LoVo (cell line): ENCODE measurements at places on chromosomes 2 and 18.

- no peak for DNase-seq
Measured at GRCh38 chr18:23228102-23229061, 93.1 kb downstream of the CABLES1 start.

DNA sequence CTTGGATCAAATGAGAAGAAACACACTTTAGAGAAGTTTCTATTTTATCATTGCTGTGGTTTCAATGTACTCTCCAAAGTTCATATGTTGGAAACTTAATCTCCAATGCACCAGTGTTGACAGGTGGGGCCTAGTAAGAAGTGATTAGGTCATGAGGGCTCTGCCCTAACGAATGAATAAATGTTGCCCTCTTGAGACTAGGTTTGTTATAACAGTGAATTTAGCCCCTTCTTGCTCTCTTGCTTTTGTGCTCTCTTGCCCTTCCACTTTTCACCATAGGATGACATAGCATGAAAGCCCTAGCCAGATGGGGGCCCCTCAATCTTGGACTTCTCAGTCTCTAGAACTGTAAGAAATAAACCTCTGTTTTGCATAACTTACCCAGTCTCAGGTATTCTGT is 664.8 kb downstream of the DCC start:
- DNase-seq, result no peak

DNA sequence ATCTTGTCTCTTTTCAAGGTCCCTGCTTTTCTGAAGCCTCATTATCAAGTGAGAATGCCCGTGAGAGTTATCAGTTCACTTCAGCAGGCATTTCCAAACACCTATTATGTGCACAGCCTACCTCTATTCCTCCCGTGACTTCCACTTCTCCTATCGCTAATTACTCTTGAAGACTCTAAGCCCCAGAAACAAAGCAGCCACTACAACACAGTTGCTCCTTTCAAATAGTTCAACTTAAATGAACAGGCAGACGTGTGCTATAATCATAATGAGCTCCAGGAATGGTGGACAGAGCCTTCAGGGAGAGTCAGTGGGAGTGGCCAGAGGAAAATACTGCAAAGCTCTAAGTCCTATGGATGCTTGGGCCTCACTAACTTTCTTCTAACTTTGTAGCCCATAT is 159.0 kb downstream of the RDH14 start:
- no peak for DNase-seq

DNA sequence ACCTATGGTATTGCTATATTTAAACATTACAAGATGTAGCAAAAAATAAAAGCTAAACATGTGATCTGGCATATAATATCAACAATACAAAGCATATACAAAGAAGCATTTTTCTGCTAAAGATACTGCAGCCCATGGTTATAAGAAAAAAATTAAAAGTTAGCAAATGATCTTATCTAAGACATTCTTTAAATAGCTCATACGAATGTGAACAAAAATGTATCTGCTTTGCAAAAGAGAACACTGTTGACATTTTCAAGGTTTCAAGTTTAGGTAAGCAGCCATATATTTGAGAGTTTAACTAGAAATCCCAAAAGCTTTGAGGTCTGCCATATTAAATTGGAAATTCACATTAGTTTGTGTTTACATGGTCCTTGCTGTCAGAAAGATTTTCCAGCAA is 301.0 kb upstream of the SLC39A10 start:
- DNase-seq, result no peak

DNA sequence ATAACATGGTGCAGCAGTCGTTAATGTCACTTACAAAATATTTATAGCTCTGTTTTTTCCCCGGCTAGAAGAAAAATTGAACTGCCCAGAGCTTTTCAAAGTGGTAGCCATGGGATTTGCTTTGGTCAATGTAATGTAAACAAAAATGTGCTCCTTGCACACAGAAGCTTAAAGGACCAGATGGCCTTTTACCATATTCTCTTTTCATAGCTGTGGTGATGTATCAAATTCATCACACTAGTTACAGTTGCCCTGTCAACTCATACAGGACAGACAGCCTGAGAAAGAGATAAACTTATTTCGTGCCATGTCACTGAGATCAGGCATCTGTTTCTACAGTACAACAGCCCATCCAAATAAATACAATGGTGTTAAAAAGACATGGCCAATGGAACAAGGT is 368.1 kb upstream of the CDH19 start:
- DNase-seq, result no peak

DNA sequence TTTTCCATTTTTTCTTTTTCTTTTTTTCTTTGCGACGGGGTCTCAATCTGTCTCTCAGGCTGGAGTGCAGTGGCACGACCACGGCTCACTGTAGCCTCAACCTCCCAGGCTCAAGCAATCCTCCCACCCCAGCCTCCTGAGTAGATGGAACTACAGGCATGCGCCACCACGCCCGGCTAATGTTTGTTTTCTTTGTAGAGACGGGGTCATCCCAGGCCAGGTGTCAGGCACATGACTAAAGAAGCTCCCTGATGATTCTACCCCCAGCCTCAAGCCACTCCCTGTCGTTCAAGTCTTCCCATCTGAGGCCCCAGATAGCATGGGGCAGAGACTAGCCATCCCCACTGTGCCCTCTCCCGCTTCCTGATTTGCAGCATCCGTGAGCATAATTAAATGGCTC is 9.8 kb upstream of the FZD5 start:
- no peak for DNase-seq

GRCh38 chr2:97731274-97732020 is 18.1 kb downstream of the ZAP70 start:
- DNase-seq, result no peak

GRCh38 chr18:23406271-23406787 is 46.8 kb upstream of the RIOK3 start:
- DNase-seq, result no peak

- DNase-seq, result no peak
Measured at GRCh38 chr2:33453905-33454479, 22.5 kb upstream of the RASGRP3 start.

DNA sequence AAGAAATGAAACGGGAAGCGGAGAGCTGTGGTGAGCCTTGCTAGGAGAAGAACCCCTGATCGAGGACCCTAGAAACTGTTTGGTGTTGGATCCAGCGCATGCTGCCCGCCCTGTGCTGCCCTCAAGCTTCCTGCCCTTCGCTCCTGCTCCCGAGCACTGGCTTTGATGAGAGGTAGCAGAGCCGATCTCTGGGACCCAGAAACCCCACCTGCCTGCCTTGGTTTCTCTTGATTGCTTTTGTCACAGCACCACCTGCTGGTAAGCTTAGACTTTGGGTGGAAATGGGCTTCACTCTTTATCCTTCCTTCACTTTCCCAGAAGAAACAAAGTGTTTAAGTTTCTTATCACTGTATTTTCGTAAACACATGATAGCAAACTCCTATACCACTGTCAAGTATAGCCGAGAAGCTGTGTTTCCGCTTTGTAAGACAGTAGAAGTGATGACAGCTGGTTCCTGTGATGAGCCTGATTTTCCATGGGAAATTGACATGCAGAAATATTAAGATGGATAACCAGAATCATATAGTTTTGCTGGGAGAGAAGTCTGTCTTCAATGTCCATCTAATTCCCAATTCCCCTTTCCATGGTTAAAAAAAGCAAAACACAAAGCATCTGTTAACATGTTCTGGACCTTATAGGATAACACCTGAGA is 267.4 kb downstream of the PHLPP1 start:
- DNase-seq, result peak; percentile 30

DNA sequence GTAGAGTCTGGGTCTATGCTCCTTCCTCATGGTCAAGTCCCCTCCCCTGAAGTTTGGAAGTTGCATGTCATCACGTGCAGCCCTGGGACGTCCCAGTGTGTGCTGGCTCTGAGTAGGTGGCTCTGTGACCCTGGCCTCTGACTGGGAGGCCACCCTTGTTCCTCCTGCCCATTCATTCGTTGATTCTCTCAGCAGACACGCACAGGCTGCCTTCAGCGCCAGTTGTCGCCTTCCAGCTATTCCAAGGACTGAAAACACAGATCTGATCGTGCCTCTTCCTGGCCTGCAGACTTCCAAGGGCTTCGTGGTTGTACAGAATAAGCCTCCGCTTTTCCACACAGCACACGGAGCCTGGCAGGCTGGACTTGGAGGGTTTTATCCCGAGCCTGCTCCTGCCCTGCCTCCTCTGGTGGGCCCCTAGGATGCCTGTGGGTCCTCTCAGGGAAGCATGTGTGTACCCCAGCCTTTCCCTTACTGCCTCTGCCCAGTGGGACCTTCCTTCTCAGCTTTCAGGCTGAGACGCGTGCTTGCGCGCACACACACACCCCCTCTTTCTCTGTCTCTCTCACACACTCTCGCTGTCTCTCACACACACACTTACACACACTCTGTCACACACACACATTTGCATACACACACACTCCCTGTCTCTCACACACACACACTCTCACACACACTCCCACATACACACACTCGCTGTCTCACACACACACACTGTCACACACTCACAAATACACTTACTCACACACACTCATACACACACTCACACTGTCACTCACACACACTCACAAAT is 17.7 kb downstream of the SH3BP4 start:
- DNase-seq, result no peak

GRCh38 chr2:106812383-106812782 is 73.6 kb downstream of the ST6GAL2 start:
- DNase-seq, result no peak

- DNase-seq, result no peak
Measured at GRCh38 chr18:63378919-63379638, 12.1 kb upstream of the KDSR start.

DNA sequence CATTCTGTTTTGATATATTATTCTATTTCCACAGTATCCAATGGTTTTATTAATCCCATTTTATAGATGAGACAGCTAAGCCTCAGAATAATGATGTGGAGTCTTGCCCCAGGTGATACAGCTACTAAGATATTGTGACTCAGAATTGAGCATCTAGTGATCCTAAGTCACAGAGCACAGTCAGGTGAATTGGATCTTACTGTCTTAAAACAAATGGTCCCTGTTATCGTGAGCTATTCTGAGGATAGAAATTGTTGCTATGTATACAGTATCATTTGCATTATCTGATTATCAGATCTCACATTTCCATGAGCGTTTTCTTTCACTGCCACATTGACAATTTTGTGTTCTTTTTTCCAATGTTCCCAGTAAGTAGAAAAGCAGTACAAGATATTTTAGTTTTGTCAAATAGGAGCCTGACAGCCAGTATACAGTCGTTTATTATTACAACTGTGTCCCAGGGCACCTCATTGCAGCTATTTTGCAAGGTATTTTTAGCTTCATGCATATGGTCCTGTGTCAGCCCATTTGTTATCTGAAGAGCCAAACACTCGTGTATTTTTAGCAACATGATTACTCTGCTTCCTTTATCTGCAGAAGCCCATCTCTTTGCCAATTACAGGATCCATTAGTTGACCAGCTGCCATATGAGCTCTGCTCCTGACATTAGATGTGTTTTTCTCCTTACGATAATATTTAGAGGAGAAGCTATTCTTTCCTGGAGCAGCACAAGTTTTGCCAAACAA is 25.1 kb upstream of the SGPP2 start:
- no peak for DNase-seq

- DNase-seq, result no peak
Measured at GRCh38 chr2:111118481-111118980, 2.2 kb upstream of the BCL2L11 start.

GRCh38 chr2:190105554-190105953 is 43.0 kb upstream of the MSTN start:
- no peak for DNase-seq

GRCh38 chr2:13504808-13505207 is 788.1 kb downstream of the TRIB2 start:
- no peak for DNase-seq

DNA sequence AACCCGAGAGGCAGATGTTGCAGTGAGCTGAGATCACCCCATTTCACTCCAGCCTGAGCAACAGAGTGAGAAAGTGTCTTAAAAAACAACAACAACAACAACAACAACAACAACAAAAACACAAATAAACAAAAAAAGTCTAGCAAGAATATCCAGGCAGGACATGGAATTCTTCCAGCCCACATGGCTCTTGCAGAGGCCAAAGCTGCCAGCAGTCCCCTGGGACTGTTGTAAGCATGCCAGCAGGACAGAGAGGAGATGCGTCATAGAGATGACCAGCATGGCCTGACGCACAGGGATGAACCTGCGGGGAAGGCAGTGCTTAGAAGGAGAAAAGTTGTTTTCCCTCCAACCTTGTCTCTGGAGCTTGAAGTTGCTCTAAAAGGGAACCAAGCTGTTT is 182.3 kb upstream of the PGAP1 start:
- DNase-seq, result no peak

- DNase-seq, result no peak
Measured at GRCh38 chr18:79587779-79588635, 91.6 kb upstream of the CTDP1 start.

GRCh38 chr18:4847056-4847455 is 350.0 kb downstream of the AKAIN1 start:
- no peak for DNase-seq

- DNase-seq, result no peak
Measured at GRCh38 chr2:172680436-172681068, 55.1 kb upstream of the RAPGEF4 start.

DNA sequence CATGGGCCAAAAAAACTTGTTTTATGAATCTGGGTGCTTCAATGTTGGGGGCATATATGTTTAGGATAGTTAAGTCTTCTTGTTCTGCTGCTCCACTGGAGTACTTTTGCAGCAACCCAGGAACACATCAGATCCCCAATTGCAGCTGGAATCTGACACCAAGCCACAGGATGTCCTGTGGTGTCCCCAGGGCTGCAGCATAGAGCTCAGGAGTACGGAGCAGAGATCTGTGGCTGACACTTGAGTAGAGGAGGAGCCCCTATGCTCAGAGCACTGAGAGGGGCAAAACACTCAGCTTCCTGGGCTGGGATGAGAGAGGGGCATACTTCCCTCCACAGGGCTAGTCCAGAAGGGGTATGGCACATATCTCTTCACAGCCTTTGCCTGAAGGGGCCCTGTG is 138.9 kb upstream of the ERBB4 start:
- no peak for DNase-seq

DNA sequence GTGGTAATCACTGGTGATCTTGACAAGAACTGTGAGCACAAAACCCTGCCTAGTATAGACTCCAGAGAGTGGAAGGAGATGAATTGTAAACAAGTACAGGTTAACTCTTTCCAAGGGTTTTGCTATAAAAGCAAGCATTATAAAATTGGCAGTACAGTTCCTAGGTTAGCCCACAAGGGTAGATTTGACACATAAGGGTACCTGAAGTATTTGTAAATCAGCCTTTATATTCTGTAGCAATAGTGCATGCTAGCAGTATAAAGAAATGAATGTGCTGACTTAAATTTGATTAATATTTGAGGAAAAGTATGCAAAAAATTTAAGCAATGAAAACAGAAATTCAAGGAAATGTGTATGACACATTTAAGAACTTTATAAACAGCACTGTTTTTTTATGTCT is 42.4 kb downstream of the SP3 start:
- no peak for DNase-seq

DNA sequence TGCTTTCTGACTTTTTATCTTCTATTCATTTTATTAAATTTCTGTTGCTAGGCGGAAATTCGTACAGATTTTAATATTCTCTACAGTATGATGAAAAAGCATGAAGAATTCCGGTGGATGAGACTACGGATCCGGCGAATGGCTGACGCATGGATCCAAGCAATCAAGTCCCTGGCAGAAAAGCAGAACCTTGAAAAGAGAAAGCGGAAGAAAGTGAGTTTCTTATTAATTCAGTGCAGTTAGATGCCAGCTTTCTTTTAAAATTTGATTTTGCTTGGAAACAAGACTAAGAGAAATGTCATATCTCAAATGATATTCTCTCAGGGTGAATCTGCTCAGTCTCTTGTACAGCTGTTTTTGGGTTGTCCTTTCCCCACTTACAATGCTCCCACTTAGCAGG is 84.3 kb downstream of the MGAT5 start:
- DNase-seq, result no peak
